ENCODE measurements at places on chromosomes 3 and 15.

DNA sequence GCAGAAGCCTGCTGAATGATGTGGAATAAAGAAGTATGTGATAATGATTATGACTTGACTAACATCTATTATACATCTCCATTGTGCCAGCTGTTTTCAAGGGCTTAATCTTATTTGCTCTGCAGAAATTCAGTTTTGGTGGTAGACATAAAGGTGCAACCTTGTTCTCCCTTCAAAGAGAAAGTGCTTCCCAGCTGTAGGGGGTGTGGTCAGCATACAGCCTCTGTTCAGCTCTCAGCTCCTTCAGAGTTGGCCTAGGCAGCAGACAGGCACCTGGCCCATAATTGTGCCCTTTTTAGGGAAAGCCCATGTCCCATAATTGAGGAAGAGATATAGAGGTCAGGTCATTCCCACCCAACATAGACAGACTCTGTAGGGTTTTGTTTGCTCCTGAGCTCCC lies 104.3 kb upstream of the EOMES start:
- DNase-seq, result no peak

DNA sequence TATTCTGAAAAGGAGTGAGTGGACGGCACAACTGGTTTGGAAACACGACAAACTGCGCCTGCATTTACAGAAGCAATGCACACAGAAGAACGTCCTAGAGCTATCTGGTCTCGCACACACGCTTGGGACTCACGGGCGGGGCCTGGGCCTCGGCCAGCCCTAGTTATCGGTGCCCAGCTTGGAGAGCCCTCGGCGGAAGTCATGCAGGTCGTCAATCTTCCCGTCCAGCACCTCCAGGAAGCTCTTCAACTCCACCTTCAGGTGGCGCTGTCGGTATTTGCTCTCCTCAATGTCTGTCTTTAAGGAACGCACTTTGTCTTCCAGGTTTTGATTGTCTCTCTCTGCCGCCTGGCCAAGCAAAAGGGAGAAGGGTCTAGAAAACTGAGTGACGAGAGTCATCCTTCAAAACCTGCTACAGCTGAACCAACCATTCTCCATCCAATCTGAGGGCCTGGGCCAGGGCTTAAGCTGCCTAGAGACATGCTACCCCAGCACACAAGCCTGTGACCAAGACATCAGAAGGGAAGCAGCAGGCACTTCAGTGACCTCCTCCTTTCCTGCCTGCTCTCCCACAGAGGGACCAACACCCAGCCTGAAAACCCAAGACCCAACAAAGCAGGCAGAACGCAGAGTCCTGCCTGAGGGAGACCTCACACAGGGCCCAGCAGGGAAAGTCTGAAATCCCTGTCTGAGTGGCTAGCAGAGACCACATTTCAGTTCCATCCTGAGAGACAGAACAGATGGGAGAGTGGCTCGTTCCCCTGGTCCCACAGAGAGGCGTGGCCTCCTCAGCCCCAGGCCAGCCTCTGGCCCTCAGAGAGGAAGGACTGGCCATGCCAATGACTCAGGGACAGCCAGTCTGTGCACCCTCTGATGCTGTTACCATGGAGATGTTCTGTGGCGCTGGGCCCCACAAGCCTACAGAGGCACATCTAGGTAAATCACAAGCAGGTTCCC lies 40.4 kb downstream of the WHAMM start:
- no peak for DNase-seq

DNA sequence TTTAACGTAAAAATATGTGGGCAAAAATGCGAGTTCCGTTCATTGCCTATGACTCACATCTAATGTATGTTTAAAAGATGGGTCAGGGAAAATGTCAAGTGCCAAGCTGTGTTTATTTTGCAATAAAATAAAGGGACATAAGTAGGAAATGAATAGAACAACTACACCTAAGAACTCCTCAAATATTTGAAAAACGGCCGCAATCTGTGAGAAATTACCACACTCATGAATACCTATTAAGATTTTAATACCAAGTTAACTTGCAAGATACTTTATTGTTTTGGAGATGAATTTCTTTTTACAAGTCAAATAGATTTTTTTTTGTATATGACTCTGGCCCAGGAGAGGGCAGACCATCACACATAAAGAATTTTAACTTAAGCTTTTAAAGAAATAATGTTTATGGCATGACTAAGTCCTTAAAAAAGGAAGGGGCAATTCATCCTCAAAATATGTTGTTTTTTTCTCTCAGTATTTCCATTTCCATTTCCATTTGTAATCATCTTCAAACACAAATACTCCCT lies 152.7 kb downstream of the SUCNR1 start:
- DNase-seq, result peak; percentile 52

DNA sequence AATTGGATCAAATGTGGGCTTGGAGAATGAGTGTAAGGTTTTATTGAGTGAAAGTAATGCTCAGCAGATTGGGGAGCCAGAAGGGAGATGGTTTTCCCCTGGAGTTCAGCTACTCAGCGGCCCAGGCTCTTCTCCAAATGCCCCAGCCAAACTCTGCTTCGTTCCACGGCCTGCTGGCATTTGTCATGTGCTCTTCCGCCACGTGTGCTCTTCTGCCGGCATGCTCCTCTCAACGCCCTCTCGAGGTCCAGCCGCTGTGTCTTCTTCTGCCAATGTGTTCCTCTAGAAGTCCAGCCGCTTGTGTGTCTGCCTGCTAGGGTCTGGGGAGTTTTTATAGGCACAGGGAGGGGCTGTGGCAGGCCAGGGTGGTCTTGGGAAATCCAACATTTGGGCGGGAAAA lies 156.8 kb downstream of the RBPMS2 start:
- DNase-seq, result no peak

GRCh38 chr15:73686781-73687256 lies 2.6 kb downstream of the CD276 start:
- DNase-seq, result peak; percentile 71

DNA sequence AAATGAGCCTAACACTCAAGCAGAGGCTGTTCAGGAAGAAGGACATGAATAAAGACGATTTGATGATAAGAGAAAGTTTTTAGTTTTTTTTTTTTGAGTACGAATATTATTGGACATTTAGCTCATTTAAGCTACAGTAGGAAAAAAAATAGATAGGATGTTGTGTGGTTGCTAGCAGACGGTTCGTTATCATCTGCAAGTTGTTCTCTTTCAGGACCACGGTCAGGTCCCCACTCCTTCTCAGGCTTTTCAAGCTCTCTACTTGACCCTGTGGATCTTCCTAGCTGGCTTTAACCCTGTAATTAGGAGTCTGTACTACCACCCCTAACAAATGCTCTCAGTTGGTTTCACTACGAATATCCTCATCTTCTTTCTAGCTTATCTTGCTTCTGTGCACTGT lies 1.1 kb downstream of the KCNH8 start:
- DNase-seq, result no peak

GRCh38 chr15:92595506-92596381 lies 59.8 kb downstream of the FAM174B start:
- DNase-seq, result no peak

GRCh38 chr15:73142802-73143762 lies 90.8 kb downstream of the NEO1 start:
- DNase-seq, result no peak

GRCh38 chr3:29488922-29489321 lies 208.1 kb downstream of the RBMS3 start:
- no peak for DNase-seq

GRCh38 chr3:187922704-187923416 lies 177.6 kb upstream of the BCL6 start:
- DNase-seq, result no peak

DNA sequence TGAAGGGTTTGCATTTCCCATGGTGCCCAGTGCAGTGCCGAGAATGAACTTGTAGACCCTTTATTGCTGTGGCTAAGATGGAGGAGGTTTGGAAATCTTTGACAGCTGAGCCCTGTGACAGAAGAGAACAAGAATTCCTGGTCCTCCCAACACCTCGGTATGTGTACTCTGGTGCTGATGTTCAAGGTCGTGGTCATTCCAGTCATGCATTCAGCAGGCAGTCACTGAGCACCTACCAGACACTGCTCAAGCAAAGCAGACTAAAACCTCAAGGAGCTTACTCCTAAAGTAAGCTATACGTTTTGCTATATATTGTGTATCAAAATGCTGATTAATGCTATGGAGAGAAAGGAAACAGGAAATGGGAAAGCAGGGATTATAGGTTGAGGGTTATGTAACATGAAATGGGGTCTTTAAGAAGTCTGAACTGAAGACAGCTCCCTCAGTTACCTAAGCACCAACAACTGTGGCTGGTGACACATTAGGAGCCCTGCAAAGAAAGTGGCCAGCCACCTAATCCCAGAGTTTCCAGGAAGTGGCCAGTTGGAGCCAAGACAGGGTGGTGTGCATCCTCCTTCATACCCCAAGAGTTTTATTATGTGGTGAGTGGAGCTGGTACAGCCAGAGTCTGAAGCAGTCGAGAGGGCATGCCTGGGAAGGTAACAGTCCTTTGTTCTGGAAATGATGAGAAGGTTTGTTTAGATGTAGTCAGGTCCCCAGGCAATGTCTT lies 65.0 kb downstream of the CCNL1 start:
- no peak for DNase-seq

GRCh38 chr3:196246612-196247308 lies 30.4 kb downstream of the SLC51A start:
- DNase-seq, result no peak

DNA sequence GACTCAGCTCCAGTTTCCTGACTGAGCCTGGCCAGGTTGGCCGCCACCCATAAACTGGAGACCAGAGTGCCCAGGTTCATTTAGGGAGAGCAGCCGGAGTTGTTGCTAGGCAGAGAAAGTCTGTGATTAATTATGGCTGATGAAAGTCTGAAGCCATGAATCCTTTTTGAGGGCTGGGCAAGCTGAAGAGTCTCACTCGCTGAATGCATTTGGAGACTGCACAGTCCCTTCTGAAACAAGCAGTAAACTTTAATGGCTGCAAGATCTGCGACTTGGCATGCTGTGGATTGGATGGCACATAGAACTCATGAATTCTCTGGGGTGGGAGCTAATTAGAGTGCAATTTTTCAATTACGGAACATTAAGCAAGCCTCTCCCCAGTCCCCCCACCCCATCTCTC lies 282.1 kb downstream of the RPLP1 start:
- no peak for DNase-seq

DNA sequence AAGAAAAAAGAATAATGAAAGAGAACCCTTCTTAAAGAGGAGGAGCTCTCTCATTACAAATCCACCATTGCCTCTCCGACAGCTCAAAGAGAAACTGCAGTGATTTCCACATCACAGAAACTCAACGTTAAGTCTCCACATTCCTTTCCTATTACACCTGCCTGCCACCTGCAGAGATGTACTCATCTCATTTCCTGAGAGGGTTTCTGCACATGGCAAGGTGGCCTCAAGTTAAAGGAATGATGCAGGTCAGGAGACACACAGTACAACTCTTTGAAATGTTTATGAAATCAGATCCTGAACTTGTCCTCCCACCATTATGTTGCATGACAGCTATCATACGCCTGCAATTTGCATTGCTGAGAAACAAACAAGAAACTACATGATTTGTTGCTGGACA lies 458.4 kb upstream of the ADAMTS9 start:
- DNase-seq, result no peak

DNA sequence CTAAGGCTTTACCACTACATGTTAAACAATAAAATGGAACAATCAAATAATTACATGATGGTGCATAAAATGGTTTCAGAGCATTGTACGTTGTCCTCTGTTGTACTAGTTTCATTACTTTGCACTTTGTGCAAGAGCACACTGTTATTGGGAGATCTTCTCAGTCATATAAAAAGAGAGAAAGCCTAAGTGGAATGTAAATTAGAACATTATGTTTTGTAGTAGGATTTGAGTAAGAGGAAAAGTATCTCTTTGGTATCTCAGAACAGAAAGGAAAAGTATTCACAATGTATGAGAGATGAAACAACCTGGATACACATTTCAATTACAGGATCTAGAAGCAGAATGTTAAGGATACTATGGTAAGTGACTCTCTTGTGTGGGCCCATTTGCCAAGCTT lies 26.9 kb upstream of the PLSCR2 start:
- no peak for DNase-seq

GRCh38 chr3:120678984-120679383 lies 3.1 kb downstream of the HGD start:
- DNase-seq, result no peak

DNA sequence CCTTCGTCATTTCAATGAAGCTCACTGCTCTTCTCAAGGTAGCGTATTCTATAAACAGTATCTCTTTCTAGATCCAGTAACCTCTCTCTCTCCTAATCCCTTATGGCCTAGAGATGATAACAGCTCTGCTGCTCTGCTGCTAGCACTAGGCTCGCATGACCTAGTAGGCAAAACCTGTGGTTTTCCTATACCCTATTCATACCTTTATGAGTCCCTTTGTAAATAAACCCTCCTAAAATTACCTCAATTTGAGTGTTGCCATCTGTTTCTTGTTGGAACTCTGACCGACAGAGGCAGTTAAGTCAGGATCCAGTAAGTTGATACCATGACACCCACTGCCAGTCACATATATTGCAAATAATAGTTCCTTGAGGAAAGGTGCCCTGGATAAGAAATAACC lies 7.3 kb downstream of the CCDC14 start:
- no peak for DNase-seq

DNA sequence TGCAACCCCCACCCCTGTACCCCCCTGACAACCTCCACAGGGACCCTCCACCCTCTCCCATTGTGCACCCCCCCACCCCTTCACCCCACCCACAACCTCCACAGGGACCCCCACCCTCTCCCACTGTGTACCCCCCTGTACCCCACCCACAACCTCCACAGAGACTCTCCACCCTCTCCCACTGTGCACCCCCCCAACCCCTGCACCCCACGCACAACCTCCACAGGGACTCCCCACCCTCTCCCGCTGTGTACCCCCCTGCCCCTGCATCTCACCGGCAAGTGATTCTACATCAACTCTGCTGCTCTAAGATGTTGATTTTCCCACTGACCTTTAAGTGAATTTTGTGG lies 51.5 kb upstream of the RPL32 start:
- DNase-seq, result no peak

DNA sequence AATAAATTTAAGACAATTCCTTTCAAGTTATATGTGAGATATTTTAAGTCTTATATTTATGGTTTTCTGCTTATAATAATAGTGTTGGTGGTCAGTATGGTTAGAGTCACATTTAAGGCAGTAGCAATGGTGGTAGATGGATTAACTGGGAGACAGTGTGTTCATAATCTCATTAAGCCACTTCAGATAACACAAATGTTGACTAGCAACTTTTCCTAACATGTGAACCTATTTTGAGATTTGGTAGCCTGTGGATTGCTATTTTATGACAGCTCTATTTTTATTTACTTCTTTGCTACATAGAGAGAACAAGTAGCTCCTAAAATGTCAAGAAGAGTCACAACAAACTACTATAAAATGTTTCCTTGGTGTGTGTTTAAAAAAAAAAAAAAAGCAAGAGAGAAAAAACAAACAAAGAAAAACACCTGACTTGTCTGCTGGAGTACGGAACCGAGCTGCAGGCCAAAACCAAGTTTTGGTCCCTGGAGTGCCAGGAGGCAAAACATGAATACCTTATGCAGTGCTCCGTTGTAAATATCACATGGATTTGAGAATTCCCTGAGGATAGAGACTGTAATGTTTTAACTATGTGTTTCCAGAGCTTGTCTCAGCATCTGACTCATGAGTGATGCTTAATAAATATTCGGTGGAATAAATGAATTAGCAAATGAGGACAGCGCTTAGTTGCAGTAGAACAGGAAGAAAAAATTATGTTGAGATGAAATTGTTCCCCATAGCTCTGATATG lies 457.1 kb upstream of the ROBO2 start:
- no peak for DNase-seq
